ENCODE measurements at places on chromosomes 1 and 21.

GRCh38 chr1:90501281-90501680, 215.8 kb downstream of the BARHL2 start:
- DNase-seq, result no peak

DNA sequence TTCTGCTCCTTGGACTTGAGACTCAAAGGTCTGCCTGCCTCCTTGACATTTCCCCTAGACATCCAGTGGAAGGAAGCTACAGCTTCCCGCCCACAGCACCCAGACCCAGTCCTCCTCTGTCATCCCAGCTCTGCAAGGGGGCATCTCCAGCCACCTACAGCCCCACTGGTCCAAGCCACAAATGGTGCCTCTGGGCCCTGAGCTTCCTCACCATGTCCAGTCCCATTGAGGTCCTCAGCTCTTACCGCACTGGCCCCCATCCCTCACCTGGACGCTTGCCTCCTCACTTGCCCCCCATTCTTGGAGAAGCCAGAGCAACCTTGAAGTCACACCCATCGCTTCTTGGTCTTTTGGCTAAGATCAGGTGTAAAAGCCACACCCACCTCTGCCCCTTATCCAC, 13.2 kb downstream of the PODN start:
- DNase-seq, result no peak

DNA sequence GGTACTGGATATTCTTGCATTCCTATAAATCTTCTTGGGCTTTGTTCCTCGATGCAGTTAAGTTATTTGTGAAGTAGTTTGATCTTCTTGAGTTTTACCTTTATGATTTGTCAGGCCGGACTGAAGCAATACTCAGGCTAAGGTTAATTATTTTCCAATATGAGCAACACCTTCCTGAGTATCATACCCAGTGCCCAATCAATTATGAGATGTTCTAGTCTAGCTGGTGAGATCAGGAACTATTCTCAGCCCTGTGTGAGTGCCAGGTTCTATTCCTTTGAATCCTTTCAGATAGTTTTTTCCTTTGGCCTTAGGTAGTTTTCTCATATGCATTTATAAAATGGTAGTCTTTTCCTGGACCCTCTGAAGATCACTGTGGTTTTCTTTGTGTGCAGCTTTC, 92.5 kb downstream of the SCMH1 start:
- DNase-seq, result no peak

DNA sequence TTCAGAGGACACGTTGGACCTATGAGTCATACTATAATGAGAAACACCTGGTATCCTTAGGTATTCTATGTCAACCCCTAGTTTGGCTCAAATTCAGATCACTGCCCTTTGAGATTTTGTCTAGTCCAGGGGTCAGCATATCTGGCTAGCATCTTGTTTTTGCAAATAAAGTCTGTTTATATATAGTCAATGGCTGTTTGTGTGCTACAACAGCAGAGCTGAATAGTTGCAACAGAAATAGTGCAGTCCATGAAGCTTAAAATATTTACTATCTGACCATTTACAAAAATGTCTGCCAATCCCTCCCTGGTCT, 48.5 kb upstream of the EDEM3 start:
- no peak for DNase-seq

GRCh38 chr1:205444931-205445645, 10.8 kb downstream of the BLACAT1 start:
- DNase-seq, result no peak

GRCh38 chr1:172578586-172578985, 45.6 kb downstream of the SUCO start:
- DNase-seq, result no peak

- no peak for DNase-seq
Observed at GRCh38 chr1:237671935-237672334, 218.8 kb downstream of the ZP4 start.

All from fibroblast of skin of back (primary cell).